ENCODE measurements at places on chromosomes 2 and 18.

DNA sequence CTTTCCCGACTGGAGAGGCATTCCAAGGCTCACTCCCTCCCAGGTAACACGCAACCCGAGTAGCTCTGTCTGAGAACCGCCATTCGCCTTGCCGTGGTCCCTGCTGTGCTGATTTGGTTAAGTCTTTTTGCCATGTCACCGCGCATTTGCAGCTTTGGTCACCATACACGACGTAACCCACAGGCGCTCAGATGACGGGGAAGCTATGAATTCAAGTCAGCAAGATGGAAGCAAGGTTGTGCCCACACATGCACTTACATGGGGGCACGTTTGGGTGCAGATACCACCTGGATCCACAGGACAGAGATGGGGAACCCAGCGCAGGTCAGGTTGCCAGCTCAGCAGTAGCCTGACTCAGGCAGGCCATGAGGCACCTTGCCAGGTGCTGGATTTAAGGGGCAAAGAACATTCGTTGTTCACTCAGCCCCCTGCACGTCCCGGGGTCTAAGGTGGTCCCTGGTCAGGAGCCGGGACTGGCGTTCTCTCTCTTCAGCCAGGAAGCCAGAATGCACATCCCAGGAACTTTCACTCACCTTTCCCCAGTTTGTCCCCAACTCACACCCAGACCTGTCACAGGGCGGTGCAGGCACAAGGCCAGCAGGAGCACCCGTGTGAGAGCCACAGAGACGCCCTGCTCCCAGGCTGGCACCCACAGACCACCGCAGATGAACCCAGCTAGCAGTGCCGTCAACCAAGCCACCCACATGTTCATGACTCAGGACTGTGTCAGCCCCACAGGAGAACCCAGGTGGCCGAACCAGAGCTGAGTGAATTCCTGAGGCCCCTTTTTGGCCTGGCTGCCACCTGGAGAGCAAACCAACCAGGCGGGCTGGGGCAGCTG, 19.9 kb downstream of the SNED1 start:
- DNase-seq = peak; percentile 34

DNA sequence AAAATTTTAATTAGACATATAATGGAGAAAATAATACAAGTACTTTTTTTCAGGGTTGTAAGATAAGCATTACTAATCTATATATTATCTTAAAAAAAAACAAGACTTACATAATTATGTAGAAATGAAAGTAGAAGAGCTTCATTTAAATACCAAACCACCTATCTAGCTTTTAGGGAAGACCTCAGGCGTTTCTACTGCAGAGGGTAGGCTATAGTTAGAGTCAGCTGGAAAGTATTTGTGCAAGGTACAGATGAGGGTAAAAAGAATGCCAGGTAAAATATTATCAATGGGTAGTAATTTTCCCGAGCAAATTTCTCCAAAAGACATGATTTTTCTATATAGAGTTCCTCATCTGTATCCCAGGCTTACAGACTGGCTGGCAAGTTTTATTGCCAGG, 30.5 kb upstream of the SLC39A10 start:
- DNase-seq = no peak

DNA sequence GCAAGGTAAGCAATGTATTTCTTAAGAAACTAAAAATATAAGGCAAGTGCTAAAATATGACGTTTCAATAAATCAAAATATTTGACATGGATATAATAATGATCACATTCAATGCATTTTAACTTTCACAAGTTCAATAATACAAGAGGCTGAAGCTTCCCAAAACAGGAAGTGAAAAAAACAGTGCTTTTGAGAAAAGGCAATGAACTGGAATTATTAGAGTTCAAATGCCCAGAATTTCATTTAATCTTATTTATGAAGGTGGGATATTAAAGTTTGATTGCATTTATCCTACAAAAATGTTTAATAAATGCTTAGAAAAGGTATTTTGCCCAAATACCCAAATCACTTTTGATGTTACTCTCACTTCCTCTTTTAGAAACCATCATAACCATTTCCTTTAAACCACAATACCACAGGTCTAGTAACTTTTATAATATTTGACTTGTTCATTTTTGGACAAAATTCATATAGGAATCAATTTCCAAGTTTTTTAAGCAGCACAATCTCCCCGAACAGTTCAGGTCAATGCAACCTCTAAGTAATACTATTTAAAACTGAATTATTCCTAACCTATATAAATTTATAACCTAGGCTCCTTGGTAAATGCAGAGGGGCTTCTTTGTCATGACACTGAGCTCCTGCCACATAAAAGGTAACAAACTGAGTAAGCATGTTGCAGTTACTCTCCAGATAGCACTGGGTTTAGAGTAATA, 2.1 kb downstream of the NCKAP1 start:
- no peak for DNase-seq

- DNase-seq = no peak
Measured at GRCh38 chr2:237712477-237713377, 85.3 kb downstream of the LRRFIP1 start.

- DNase-seq = no peak
Measured at GRCh38 chr2:102269200-102269524, 42.2 kb upstream of the IL1RL1 start.

GRCh38 chr2:156649596-156649995, 213.4 kb downstream of the GPD2 start:
- DNase-seq = no peak

DNA sequence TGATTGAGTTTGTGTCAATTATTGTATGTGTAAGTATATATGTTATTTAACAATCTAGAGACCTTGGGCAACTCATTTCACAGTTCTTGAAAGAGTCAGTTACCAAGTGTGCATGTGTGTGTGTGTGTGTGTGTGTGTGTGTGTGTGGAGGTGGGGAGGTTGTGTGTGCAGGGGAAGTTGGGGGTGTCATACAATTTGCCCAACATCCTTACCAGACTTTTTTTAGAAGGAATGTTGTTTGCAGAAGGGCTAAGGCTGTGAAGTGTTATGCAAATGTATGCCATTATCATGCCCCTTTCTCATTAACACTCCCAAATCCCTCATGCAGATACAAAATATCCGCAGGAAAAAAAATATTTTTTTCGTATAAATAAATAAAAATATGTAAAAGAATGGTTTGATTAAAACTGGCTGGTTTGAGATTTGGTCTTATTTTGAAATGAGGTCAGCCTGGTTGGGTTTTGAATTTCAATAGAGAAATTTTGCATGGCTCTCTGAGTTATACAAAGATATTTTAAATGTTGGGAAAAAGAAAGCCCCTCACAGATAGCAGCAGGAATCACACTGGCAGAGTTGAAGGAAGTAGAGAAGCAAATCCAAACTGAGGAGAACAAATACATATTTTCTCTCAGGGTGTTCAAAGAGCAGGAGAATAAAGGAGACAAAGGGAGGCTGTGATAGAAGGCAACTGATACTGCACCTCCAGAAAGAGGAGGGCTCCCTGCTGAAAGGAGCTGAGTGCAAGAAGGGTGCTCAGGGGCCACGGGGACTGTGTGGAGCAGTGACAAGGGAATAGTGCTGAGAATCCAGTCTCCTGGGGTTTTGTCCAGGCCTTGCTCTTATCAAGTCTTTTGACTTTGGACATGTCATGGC, 1365.5 kb upstream of the CELF4 start:
- no peak for DNase-seq

GRCh38 chr18:58866773-58867150, 2.1 kb downstream of the ZNF532 start:
- no peak for DNase-seq

DNA sequence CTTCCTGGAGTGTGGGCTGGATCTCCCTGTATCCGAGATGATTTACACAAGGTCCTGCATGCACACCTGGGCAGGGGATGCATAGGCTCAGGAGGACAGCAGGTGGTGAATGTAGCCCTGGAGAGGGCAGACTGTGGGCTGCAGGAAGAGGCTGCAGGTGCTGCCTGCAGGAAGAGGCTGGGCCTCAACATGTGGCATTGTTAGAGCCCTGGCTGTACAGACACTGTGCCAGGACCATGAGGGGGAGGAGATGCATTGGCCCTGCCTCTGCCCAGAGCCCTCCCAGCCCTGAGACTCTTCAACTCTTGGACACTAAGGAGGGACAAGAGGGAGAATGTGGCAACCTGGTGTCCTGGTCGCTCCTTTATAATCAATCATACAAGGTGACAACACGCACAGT, 392.8 kb downstream of the TNS1 start:
- DNase-seq = no peak
